ENCODE measurements at places on chromosomes 5 and 9. TPM values are rescaled to one million over a fixed set of nuclear protein-coding genes. Genes with fewer than 3 reads are reported as not detected.
A peak's percentile ranks its signal among the peaks of the same experiment; 100 is the strongest.

- peak; percentile 28 for DNase-seq
- no peak overlapping the region for H3K4me3 ChIP-seq
- no peaks in the 10 kb centered on the region for H3K27me3 ChIP-seq
These were observed 39.7 kb upstream of the SHC3 start for GRCh38 chr9:89218040-89218928.

- H3K4me3 ChIP-seq = peak overlapping the region; percentile 97
- peak overlapping the region; percentile 97 for H3K27ac ChIP-seq
- no peak for DNase-seq
- H3K4me1 ChIP-seq = peaks cover 3% of the 10 kb centered on the region
These were observed 492 bp downstream of the TENT2 start for GRCh38 chr5:79612667-79613198.

GRCh38 chr9:94783102-94783682, 56.7 kb downstream of the AOPEP start:
- peak; percentile 89 for DNase-seq
- H3K4me1 ChIP-seq = peaks cover 4% of the 10 kb centered on the region
- H3K4me3 ChIP-seq = no peak overlapping the region
- H3K27me3 ChIP-seq = no peaks in the 10 kb centered on the region
- no peaks in the 10 kb centered on the region for H3K36me3 ChIP-seq

DNA sequence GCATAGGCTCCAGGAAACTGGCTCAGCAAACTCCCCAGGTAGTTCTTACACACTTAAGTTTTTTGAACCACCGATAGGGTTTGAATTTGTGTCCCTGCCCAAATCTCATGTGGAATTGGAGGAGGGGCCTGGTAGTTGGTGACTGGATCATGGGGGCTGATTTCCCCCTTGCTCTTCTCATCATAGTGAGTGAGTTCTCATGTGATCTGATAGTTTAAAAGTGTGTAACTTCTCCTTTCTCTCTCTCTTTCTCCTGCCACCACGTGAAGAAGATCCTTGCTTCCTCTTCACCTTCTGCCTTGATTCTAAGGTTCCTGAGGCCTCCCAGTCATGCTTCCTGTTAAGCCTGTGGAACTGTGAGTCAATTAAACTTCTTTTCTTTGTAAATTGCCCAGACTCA, 22.4 kb upstream of the HACD4 start:
- H3K36me3 ChIP-seq = no peaks in the 10 kb centered on the region
- H3K27ac ChIP-seq = no peak overlapping the region
- H3K4me3 ChIP-seq = no peak overlapping the region
- H3K4me1 ChIP-seq = no peaks in the 10 kb centered on the region

TMEM215 gene
- total RNA-seq = not detected

DNA sequence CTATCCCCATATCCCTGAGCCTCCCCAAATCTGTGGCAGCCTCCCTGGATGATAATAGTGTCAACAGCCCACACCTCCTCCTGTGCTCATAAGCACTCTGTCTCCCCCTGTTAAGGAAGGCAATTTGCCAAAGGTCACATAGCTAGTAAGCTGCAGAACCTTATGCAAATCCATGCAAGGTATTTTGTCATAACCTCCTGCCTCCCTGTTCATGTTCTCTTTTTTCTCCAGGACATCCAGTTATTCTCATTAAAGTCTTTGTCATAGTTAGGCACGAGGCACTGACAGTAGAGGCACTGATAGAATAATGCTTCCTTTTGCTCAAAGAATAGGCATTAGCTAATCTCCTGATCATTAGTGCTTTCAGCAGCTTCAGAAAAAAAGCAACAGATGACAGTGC, 10.2 kb upstream of the AUH start:
- no peaks in the 10 kb centered on the region for H3K36me3 ChIP-seq
- no peak overlapping the region for H3K27ac ChIP-seq
- no peak for DNase-seq

DNA sequence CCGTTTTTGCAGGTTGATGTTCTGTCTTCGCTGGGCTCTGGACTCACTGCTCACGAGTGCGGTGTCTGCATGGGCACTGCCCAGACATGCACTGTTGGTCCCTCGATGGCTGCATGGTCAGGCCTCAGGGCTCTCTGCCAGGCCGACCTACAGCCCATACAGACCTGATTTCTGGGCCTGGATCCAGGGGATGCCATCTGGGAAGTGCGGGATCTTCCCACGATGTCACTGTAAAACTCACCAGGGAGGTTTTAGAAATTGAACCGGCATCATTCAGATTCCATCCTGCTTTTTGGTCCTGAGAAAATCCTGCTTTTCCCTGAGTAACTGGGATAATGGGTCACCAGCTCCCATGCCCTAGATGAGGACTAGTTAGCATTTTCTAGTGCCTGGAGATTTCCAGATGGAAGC, 9.1 kb downstream of the S1PR3 start:
- no peak for DNase-seq
- H3K4me3 ChIP-seq = no peak overlapping the region
- H3K27ac ChIP-seq = peak overlapping the region; percentile 4
- peaks cover 10% of the 10 kb centered on the region for H3K4me1 ChIP-seq
- peaks cover 10% of the 10 kb centered on the region for H3K36me3 ChIP-seq

ADGRV1 gene
- 0.17 TPM for total RNA-seq

FAF2 gene
- total RNA-seq = 38.5 TPM

NTRK2 gene
- 0.26 TPM for total RNA-seq

DNA sequence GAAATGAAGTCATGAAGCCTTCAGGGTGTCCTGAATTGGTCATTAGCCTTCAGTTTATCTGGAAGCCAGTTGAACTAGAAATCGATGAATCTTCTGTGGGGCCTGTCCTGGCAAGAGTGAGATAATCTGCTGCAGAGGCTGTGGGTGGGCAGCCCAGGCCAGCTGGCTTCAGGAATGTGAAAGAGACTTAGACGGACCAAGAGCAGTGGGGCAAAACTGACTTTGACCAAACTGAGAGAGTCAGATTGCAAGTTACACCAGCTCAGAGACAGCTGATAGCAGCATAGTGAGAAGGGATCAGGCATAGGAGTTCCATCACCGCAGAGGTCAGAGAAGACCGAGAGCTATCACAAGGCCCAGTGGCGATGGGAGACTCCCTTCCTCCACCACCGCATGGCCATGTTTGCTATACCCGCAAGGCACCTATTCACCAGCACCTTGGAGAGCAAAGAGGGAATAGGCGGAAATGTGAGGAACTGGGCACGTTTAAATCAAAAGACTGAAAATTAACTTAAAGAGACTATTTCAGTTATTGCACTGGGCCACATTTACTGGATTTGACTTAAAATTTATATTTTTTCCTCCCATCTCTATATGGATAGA, 50.0 kb upstream of the GLIS3 start:
- no peak overlapping the region for H3K27ac ChIP-seq
- no peak overlapping the region for H3K4me3 ChIP-seq
- H3K4me1 ChIP-seq = no peaks in the 10 kb centered on the region
- H3K36me3 ChIP-seq = no peaks in the 10 kb centered on the region

DNA sequence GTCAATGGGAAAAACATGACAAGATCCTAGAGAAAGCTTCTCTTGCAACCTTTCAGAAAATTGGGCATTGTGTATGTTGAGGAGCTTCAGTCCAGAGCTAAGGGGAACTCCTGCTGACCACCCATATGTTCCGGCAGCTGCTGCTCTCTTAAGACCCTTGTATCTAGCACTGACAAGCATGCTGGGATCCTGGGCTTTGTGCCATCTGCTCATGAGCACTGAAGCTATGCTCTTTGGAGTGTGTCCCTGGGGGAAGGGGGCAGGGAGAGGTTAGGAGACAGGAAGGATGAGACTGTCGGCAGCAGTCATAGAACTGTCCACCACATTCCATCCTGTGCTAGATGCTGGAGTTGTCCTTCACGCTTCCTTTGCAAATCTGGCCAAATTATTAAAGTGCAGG, 109.3 kb downstream of the JAKMIP2 start:
- no peaks in the 10 kb centered on the region for H3K4me1 ChIP-seq
- no peak overlapping the region for H3K27ac ChIP-seq
- no peaks in the 10 kb centered on the region for H3K27me3 ChIP-seq
- H3K36me3 ChIP-seq = no peaks in the 10 kb centered on the region
- no peak for DNase-seq
- H3K4me3 ChIP-seq = no peak overlapping the region

DNA sequence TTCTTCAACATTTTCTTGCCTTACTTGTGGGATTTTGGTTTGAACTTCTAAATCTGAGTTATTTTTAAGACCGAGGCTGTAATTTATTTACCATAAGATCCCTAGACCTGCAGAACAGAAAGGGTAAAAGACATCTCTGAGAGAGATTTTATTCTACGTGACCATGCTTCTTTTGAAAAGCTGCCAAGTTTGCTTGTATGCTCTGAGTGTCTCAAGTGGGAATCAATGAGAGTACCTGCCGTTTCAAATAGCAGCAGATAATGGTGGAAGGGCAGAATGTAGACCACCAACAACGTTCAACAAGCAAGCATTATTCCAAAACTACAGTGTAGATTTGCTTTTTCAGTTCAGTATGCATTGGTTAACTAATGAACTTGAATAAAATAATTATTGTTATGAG, 108.6 kb upstream of the MINAR2 start:
- H3K36me3 ChIP-seq = no peaks in the 10 kb centered on the region
- H3K27me3 ChIP-seq = no peaks in the 10 kb centered on the region
- H3K4me1 ChIP-seq = no peaks in the 10 kb centered on the region
- no peak overlapping the region for H3K27ac ChIP-seq

SLIT3 gene
- total RNA-seq = 8.0 TPM

ITK gene
- not detected for total RNA-seq

CDKN2B-AS1 gene
- total RNA-seq = 7.6 TPM

GRM6 gene
- not detected for total RNA-seq

GRCh38 chr9:104725014-104725413, 22.5 kb upstream of the NIPSNAP3A start:
- no peak for DNase-seq
- H3K36me3 ChIP-seq = no peaks in the 10 kb centered on the region
- H3K4me3 ChIP-seq = no peak overlapping the region
- no peaks in the 10 kb centered on the region for H3K27me3 ChIP-seq
- H3K27ac ChIP-seq = no peak overlapping the region

DNA sequence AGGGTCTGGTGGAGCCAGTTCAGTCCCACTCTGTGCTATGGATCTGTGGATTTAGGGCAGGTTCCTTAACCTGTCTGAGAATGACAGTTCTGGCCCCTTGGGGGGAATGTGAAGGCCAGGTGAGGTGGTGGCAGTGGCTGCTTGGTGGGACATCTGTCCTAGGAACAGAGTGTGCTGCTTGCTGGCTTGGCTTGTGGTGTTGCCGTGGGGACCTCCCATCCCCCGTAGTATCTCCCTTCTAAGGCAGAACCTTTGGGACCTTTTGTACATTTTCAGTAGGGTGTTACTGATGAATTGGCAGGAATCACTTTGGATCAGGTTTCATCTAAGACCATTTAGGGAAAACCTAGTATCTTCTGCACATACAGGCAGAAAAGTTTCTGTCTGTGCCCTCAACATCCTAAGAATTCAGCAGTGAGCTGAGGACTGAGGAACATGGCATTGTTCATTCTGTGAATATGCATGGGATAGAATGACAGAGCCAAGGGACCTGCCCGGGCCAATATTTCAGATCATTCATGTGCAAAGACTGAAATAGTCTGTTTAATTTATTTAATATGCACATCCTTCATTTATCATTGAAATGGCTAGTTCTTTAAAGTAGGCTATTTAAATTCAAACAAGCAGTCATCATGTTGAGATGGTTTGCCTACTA, 64.6 kb downstream of the WNK2 start:
- H3K4me1 ChIP-seq = no peaks in the 10 kb centered on the region
- no peaks in the 10 kb centered on the region for H3K27me3 ChIP-seq
- no peak overlapping the region for H3K4me3 ChIP-seq

CATSPER3 gene
- under 0.01 TPM for total RNA-seq

- no peak overlapping the region for H3K4me3 ChIP-seq
- no peaks in the 10 kb centered on the region for H3K36me3 ChIP-seq
- H3K4me1 ChIP-seq = no peaks in the 10 kb centered on the region
- peak; percentile 86 for DNase-seq
- H3K27ac ChIP-seq = no peak overlapping the region
- H3K27me3 ChIP-seq = no peaks in the 10 kb centered on the region
These were observed 368.3 kb downstream of the ENC1 start for GRCh38 chr5:74272024-74272775.

- H3K27ac ChIP-seq = no peak overlapping the region
- DNase-seq = no peak
- peaks cover 8% of the 10 kb centered on the region for H3K4me1 ChIP-seq
- H3K27me3 ChIP-seq = no peaks in the 10 kb centered on the region
These were observed 116.5 kb downstream of the PIK3R1 start for GRCh38 chr5:68332080-68332451.

- no peaks in the 10 kb centered on the region for H3K27me3 ChIP-seq
- no peak overlapping the region for H3K27ac ChIP-seq
- no peaks in the 10 kb centered on the region for H3K36me3 ChIP-seq
- peaks cover 7% of the 10 kb centered on the region for H3K4me1 ChIP-seq
- peak overlapping the region; percentile 100 for H3K4me3 ChIP-seq
These were observed 1.8 kb downstream of the TSC1 start for GRCh38 chr9:132942541-132943182.

GRCh38 chr9:16344343-16344742, 526.1 kb downstream of the BNC2 start:
- H3K4me1 ChIP-seq = peaks cover 6% of the 10 kb centered on the region
- no peaks in the 10 kb centered on the region for H3K36me3 ChIP-seq
- no peaks in the 10 kb centered on the region for H3K27me3 ChIP-seq
- DNase-seq = peak; percentile 79
- no peak overlapping the region for H3K4me3 ChIP-seq

DNA sequence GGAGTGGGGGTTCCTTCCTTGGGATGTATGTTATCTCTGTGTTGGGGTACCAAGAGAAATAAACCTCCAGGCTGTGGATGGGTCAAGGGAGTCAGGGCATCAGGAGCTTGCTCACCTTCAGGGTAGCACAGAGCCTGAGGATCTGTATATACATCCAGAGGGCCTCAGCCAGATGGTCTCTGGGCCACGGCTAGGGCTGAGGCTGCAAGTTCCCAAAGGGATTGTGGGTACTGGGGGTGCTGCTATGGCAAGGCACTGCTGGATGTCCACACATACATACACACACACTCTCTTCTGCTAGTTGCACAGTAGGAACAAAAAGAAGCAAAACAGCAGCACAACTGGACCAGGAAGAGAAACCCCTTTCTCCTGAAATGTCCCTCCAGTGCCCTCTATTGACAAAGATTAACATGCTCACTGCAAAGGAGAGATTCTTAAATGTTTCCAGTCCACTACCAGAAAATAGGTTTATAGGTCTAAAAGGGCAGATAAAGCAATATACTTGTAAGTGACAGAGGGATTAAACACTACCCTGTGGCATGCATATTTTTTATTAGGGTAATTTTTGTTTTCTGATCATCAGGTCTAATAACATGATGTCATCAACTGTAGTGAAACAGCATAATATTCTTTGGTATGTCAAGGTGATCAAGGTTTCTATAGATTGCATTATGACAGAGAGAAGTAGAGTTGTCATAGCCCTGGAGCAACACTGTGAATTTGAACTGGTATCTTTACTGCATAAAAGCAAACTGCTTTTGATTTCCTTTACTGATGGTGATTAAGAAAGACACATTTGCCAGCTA, 56.3 kb upstream of the KCNN2 start:
- no peaks in the 10 kb centered on the region for H3K36me3 ChIP-seq
- peak; percentile 72 for DNase-seq
- H3K4me1 ChIP-seq = no peaks in the 10 kb centered on the region
- no peak overlapping the region for H3K4me3 ChIP-seq
- H3K27me3 ChIP-seq = no peaks in the 10 kb centered on the region

GRCh38 chr9:4324513-4324912, 24.6 kb upstream of the GLIS3 start:
- H3K27me3 ChIP-seq = no peaks in the 10 kb centered on the region
- no peak overlapping the region for H3K4me3 ChIP-seq
- no peaks in the 10 kb centered on the region for H3K36me3 ChIP-seq
- H3K27ac ChIP-seq = peak overlapping the region; percentile 40

ZFR gene
- 113 TPM for total RNA-seq

SPINK7 gene
- not detected for total RNA-seq

- H3K4me3 ChIP-seq = no peak overlapping the region
- H3K27ac ChIP-seq = no peak overlapping the region
- peaks cover 7% of the 10 kb centered on the region for H3K36me3 ChIP-seq
- DNase-seq = no peak
- H3K4me1 ChIP-seq = no peaks in the 10 kb centered on the region
These were observed 20.5 kb upstream of the FGFR4 start for GRCh38 chr5:177066224-177066623.

Measured in fibroblast of lung (primary cell).